Activated naive CD8-positive, alpha-beta T cell treated with anti-CD3 and anti-CD28 coated beads for 36 hours (primary cell): ENCODE measurements at places on chromosomes 11 and 22. TPM values are rescaled to one million over a fixed set of nuclear protein-coding genes. Genes with fewer than 3 reads are reported as not detected.

- no peak for DNase-seq
- H3K36me3 ChIP-seq, result peaks cover 2% of the 10 kb centered on the region
- no peak overlapping the region for H3K27ac ChIP-seq
- no peak overlapping the region for H3K4me3 ChIP-seq
- H3K4me1 ChIP-seq, result peaks cover 3% of the 10 kb centered on the region
Measured at GRCh38 chr11:33912405-33913361, 20.8 kb upstream of the LMO2 start.

DNA sequence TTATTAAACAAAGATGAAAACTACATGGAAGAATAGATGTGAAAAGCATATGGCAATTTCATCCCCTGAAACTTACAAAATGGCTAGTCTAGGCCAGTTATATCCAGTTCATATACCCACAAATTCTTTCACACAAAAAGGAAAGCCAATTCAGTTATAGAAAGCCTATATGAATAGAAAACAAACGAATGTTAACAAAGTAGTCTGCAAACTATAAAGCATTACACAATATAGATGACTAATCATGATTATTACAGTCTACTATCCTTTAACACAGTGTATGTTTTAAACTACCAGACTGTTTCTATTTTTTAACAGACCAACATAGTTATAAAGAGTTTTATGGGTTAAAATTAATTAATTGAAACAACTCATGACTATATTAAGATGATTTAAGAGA lies 12.1 kb downstream of the DCUN1D5 start:
- peaks cover 43% of the 10 kb centered on the region for H3K36me3 ChIP-seq
- no peak for DNase-seq
- no peaks in the 10 kb centered on the region for H3K27me3 ChIP-seq
- H3K27ac ChIP-seq, result no peak overlapping the region

DNA sequence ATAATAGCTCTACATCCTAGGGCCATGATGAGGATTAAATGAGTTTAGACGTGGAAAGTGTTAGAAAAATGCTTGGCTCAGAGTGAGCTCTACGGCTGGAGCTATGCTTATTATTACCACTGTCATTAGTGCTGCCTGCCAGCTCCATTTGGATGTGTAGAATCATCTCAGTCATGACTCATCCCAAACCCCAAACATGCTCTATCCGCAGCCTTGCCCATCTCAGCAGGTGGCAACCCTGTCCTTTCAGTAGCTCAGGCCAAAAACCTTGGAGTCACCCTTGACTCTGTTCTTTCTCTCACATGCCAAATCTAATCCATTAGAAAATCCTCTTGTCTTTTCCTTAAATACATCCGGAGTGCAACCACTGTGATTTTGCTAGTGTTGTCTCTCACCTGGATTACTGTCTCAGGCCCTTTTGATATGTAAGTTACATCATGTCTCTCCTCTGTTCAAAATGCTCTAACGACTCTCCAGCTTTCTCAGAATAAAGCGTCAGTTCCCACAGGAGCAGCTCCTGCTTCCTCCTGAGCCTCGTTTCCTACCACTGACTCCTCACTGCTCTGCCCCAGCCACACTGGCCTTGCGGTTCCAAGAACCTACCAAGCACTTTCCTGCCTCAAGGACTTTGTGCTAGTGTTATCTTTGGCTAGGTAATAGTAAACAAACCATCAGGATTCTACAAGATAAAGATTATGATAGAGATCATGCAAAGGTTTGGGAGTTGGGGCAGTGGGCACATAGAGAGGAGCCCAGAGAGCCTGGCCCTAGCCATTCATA lies 10.5 kb upstream of the CHRM1 start:
- no peak overlapping the region for H3K4me3 ChIP-seq
- no peak overlapping the region for H3K27ac ChIP-seq
- peaks cover 36% of the 10 kb centered on the region for H3K27me3 ChIP-seq
- H3K4me1 ChIP-seq, result peaks cover 3% of the 10 kb centered on the region

GRCh38 chr11:74370123-74370522 lies 28.1 kb downstream of the PGM2L1 start:
- H3K27ac ChIP-seq, result no peak overlapping the region
- H3K4me3 ChIP-seq, result no peak overlapping the region
- H3K36me3 ChIP-seq, result peaks cover 5% of the 10 kb centered on the region
- no peak for DNase-seq
- no peaks in the 10 kb centered on the region for H3K4me1 ChIP-seq
- no peaks in the 10 kb centered on the region for H3K27me3 ChIP-seq

GRCh38 chr11:10373929-10374328 lies 69.1 kb downstream of the ADM start:
- no peak overlapping the region for H3K4me3 ChIP-seq
- no peak overlapping the region for H3K27ac ChIP-seq

- no peak overlapping the region for H3K4me3 ChIP-seq
- H3K36me3 ChIP-seq, result peaks cover 32% of the 10 kb centered on the region
- no peak for DNase-seq
- H3K4me1 ChIP-seq, result peaks cover 43% of the 10 kb centered on the region
- no peaks in the 10 kb centered on the region for H3K27me3 ChIP-seq
Measured at GRCh38 chr11:10460611-10461275, 5.7 kb downstream of the AMPD3 start.

DNA sequence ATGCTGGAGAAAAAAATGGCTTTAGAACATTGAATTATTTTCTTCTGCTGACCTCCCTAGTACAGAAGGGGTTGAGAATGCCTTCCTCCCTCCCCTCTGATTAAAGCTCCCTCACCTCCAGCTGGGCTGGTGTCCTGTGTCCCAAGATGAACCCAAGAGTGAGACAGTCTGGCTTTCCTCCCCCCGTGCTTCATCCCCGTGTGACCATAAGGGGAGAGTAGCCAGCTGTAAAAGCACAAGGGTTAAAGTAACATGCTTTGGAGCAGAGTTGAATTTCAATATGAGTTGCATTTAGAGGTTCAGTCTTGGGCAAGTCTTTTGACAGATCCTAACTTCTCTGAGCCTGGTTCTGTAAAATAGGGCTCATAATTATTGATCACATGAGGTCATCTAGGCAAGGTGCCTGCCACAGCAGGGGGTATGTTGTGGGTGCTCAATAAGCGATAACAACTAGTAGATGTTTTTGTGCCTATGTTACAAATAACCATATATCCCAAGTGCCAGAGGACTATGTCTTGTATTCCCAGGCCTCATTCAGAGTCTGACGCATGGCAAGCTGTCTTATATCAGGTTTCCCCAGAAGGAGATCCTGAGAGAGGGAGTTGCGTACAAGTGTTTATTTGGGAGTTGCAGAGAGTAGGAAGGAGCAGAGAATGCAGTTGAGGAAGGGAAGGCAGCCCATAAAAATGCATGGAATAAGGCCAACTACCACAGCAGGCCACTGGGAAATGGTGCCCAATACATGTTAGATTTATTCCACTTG lies 4.1 kb downstream of the PRG2 start:
- no peaks in the 10 kb centered on the region for H3K4me1 ChIP-seq
- H3K36me3 ChIP-seq, result no peaks in the 10 kb centered on the region
- H3K27ac ChIP-seq, result no peak overlapping the region

DNA sequence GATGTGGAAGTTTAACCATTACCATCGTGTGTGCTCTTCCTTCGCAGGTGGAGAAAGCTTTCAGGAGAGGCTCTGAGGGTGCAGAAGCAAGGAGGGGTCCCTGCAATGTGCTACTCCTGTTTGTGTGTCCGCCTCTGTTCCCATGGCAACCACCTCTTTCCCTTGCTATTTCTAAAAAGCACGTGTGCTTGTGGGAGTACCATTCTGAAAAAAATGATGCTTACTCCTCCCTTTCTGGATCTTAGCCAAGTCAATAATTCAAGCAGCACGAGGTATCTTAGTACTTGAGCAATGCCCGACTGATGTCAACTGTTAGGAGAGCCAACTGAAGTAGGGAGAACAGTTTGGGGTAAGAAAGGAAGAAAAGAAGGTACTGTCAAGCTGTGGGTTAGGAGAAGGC lies 628.7 kb downstream of the NTM start:
- no peak overlapping the region for H3K27ac ChIP-seq
- no peak for DNase-seq
- H3K27me3 ChIP-seq, result no peaks in the 10 kb centered on the region
- no peaks in the 10 kb centered on the region for H3K4me1 ChIP-seq

DNA sequence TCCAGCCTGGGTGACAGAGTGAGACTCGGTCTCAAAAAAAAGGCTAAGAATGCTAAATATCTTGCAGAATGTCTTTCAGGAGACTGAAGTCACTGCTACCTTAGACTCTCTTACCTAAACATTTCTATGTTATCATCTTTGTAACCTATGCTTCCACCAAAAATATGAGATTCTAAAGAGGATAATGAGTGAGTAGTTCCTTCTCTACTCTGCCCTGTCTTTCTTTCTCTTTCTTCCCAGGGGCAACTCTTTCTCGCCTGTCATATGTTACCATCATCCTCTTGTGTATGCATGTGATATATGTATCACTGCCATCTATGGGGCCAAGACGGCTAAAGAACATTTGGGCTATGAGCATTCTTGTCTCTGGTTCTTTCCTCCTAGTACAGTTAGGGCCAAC lies 9.0 kb upstream of the RASSF10 start:
- no peaks in the 10 kb centered on the region for H3K36me3 ChIP-seq
- no peak overlapping the region for H3K27ac ChIP-seq
- H3K4me1 ChIP-seq, result no peaks in the 10 kb centered on the region
- H3K4me3 ChIP-seq, result no peak overlapping the region

DNA sequence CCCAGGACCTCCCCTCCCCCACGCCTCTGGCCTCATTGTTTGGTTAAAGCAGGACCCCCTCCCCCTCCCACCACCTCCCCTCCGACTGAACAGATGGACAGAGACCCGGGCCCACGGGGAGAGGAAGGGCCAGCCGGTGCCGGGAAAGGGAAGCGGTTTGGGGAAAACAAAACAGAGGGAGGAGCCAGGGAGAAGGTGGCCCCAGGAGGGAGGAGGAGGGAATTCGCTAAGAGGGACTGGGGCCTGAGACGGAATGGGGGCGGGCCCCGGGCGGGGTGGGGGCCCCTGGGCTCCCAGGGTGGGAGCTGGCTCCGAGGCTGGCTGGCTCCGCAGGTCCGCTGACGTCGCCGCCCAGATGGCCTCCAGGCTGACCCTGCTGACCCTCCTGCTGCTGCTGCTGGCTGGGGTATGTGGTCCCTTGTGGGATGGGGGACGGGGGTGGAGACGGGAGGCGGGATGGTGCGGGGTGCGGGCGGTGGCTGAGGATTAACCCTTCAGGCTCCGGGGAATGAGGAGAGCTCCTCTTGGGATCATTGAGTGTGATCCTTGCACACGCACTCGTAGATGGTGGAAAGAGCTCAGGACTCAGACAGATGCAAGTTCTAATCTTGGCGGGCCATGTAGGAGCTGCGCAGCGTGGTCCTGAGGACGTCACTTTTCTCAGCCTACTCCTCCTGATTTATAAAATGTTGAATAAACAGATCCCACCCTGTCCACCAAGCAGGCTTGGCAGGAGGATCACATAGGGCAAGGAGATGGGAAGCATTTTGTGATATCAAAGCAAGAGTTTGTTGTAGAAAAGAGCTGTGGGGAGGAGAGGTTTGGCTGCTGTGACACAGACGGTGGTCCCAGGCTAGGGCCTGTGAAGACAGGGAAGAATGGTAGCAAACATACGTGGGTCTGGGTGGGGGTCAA lies 688 bp downstream of the SERPING1 start:
- H3K4me1 ChIP-seq, result no peaks in the 10 kb centered on the region
- H3K36me3 ChIP-seq, result no peaks in the 10 kb centered on the region
- no peak overlapping the region for H3K27ac ChIP-seq
- peaks cover 33% of the 10 kb centered on the region for H3K27me3 ChIP-seq
- H3K4me3 ChIP-seq, result no peak overlapping the region
- DNase-seq, result no peak

- DNase-seq, result no peak
- H3K36me3 ChIP-seq, result peaks cover 6% of the 10 kb centered on the region
- H3K27ac ChIP-seq, result no peak overlapping the region
- H3K4me1 ChIP-seq, result peaks cover 42% of the 10 kb centered on the region
Measured at GRCh38 chr11:35105319-35106079, 33.5 kb upstream of the CD44 start.

- no peaks in the 10 kb centered on the region for H3K4me1 ChIP-seq
- peaks cover 34% of the 10 kb centered on the region for H3K36me3 ChIP-seq
- DNase-seq, result no peak
- no peak overlapping the region for H3K4me3 ChIP-seq
- H3K27ac ChIP-seq, result no peak overlapping the region
- no peaks in the 10 kb centered on the region for H3K27me3 ChIP-seq
Measured at GRCh38 chr11:27656806-27657483, 43.3 kb downstream of the BDNF start.

GRCh38 chr11:113314389-113315301 lies at the start of gene TTC12:
TTC12 (plus strand) TSS chr11:113314583; CDS start chr11:113316258, 1,675 bp downstream.
- H3K27ac ChIP-seq, result peak within 1 kb of the TSS; percentile 84
- H3K4me1 ChIP-seq, result peaks cover 25% of the 10 kb centered on the region
- H3K36me3 ChIP-seq, result peaks cover 31% of the 10 kb centered on the region
- DNase-seq, result peak; percentile 95

NEFH gene
- 8.7 TPM for total RNA-seq

C11orf91 gene
- total RNA-seq, result not detected

TOM1 gene
- 14.5 TPM for total RNA-seq

MUC5AC gene
- not detected for total RNA-seq

CREB3L1 gene
- 0.12 TPM for total RNA-seq

PACS1 gene
- total RNA-seq, result 61.4 TPM

KRTAP5-9 gene
- total RNA-seq, result not detected

HIC2 gene
- 5.8 TPM for total RNA-seq

GPR83 gene
- 0.06 TPM for total RNA-seq

MMP8 gene
- 0.14 TPM for total RNA-seq

MAPK12 gene
- 3.5 TPM for total RNA-seq

ZNF215 gene
- total RNA-seq, result 2.4 TPM

TMPRSS6 gene
- 1.8 TPM for total RNA-seq
